Kidney capillary endothelial cell (primary cell): ENCODE measurements at places on chromosomes 7 and 10.

GRCh38 chr10:75042292-75042974, 69.0 kb upstream of the SAMD8 start:
- DNase-seq, result peak; percentile 73

DNA sequence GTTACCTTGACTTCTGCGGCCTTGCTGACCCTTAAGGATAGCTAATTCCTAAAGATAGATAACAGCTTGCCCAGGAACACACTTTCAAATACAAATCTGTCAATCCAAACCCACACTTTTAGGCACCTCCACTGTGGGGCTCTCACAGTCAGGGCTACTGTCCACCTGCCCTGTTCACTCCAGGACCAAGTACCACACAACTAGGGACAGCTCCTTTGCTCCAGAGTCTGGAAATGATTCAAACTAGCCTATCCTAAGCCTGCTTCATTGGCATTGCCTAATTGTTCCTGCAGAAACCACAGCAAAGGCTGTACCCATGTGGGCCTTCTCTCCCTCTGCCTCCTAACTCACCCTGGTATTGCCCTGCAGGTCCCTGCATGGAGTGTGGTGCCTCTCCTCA, 538.9 kb upstream of the IGFBP3 start:
- no peak for DNase-seq

DNA sequence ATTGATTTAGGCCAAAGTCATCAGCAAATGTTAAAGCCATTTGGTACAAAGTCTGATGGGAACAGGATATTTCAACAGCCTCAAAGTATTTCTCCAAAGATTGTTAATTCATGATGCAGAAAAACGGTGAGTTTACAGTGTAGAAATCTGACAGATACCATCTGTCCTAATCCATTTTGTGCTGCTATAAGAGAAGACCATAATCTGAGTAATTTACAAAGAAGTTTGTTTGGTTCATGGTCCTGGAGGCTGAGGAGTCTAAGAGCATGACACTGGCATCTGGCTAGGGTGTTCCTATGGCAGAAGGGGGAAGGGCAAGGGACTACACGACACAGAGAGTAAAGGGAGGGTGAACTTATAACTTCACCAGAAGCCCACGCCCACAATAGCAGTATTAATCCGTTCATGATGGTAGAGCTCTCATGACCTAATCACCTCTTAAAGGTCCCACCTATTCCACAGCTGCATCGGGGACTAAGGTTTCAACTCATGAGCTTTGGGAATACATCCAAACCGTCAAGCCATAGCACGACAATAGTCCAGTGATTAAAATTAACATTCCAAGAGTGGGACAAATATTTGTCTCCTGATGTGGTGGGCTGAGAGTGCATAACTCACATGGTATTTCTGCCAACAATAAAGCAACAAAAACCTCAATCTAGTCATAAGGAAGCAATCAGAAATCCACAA, 298.6 kb upstream of the AKR1E2 start:
- no peak for DNase-seq

DNA sequence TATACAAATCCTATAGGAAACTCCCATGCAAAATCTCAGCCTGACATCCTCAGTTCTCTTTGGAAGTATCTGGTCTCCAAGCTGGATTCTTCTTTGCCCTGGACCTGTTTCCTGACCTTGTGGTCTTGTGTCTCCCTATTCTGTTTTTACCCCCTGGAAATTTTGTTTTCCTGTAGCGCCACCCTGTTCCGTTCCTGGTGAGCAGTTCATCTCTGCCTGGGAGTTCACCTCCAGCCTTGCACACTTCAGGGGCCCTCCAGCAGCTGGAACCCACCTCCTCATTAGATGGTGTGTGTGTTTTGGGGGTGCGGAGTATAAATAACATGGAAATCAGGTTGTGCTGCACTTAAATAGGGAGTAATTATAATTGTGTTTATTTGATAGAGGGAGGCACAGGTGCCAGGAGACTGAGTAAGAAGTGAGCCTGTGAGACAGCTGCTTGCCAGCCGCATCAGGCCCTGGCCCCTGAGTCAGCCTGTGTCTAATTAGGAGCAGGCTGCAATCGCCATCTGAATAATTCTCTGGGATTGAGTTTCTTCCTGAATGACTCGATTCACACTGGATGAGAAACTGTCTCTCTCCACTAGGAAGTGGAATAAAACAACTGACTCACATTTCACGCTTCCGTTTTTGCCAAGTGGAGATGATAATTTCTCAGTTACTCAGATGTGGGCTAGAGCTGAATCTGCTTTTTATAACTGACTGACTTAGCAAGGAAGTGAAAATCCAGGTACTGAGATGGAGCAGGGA, 69.4 kb upstream of the HECTD2 start:
- peak; percentile 90 for DNase-seq

DNA sequence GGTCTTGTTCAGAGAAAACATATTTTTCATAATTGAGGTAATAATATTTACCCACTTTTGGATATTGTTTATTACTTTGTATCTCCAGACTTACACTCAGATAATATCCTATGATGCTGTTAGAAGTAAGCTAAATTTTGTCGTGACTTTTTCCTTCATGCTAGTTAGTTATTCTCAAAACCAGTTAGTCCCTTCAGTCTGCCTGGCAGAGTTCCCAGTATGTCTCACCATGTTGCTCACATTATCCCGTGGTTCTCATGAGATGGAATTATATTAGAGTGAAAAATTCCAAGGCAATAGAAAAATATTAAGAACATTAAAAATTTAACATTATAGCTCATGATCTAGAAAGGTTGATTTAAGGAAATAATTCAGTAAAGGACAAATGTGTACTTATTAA, 81.5 kb upstream of the SMIM30 start:
- no peak for DNase-seq

DNA sequence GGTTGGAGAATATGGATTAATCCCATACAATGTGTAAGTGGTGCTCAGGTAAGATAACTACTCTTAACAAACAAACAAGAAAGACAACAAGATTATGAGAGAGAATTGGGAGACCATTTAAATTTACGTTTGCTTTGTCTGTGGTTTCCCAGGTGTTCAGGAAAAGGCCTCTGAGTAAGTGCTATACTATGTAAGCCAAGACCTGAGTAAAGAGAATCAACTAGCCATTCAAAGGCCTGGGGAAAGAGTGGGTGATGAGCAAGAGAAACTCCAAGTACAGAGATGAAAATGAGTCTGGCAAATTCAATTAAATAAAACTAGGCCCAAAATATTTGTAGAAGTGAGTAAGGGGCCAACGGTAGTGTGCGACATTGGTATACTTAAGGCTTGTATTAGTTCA, 9.9 kb downstream of the CSTF2T start:
- no peak for DNase-seq

- DNase-seq, result no peak
These were observed 118.2 kb downstream of the SNX10 start for GRCh38 chr7:26409661-26410547.

DNA sequence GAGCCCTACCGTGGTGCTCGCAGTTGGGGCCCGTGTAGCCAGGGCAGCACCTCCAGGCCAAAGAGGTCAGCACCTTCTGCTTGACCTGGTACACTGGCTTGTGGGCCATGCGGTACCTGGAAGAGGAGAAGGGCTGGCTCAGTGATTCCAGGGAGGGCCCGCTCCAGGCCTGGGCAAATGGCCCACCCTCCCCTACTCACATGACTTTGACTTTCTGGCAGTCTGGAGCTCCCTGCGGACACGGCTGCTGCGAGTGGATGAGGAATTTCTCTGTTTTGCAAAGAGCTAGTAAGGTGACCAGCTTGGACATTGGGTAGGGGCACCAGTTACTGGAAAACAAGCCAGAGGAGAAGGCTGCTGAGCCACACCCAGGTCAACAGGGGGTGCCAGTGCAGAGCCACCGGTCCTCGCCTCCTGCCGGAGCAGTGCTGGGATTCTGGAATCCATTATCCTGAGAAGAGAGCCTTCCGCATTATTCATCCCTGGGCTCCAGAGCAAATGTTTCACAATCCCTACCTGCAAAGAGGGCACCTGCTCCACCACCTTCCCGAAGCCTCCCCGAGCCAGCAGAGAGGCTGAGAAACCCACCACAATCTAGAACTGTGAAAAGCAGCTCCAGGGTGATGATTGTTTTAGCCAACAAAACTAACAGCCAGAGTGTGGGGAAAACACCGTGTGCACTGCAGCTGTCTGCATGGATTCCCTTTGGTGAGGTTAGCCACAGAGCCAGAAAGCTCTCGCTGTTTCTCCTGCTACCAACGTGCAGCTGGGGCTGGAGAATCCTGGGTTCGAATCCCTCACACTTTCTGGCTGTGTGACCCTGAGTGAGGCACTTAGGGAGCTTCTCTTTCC, 11.8 kb downstream of the MMRN2 start:
- DNase-seq, result no peak

- no peak for DNase-seq
These were observed 8.3 kb upstream of the ARHGAP21 start for GRCh38 chr10:24731942-24732341.

GRCh38 chr10:113983552-113983951, 60.1 kb upstream of the ADRB1 start:
- no peak for DNase-seq

DNA sequence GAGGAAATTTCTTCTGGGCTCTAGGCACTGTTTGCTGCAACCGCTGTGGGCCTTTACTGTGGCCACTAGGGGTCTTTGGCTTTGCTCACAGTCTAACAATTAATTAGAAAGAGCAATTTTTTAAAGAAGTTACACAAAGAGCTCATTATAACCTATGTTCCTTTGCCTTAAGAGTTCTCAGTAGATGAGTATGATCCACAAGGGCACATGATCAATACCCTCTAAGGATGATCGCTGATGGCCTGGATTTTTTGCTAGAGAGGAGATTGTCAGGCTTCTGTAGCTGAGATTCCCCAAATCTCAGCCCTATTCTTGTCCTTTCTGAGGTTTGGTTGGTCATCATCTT, 80.8 kb upstream of the RHOBTB1 start:
- peak; percentile 26 for DNase-seq

DNA sequence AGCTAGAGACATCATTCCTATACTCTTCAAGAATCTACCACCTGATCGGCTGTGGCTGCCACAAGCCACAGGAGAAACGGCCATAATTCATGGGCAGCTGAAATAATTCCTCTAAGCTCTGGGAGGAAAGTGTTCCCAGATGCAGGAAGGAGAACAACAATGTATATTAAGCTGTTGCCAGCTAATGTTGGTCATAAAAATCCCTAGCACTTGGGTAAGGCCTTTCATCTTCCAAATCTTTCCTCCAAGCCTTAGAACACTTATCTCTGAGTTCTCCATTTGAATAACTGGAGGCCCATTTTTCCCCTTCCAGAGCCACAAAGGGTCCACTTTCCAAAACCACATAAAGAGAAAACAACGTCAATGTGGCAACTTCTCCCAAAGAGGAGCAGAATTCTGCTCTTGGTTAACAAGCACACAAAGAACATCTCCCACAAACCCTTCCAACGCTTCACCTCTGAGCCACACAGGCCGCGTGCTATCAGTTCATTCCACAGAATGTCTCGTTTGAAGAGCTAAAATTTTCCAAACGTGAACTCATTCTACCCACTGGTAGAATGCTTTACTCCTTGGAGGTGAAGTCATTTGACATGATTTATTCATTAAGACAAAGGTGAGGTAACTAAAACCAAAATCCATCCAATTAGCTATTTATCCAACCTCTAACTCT, 11.2 kb downstream of the KCNMA1 start:
- no peak for DNase-seq

- no peak for DNase-seq
These were observed 51.2 kb downstream of the PRKAG2 start for GRCh38 chr7:151825721-151826120.

DNA sequence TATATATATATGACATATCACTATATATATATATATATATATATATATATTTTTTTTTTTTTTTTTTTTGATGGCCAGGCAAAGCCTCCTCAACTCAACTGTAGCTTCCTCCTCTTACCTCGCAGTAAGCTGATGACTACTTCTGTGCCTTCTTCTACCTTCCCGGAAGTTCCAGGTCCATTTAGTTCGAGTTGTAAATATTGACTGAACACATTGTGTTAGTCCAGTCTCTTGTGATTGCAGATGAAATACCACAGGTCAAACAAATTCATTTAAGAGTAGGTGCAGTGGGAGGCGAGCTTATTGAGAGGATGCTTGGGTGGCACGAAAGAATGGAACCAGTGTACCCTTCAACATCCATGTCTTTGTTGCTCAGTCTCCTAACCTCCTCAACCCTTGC, 144.6 kb downstream of the ST7 start:
- DNase-seq, result no peak

DNA sequence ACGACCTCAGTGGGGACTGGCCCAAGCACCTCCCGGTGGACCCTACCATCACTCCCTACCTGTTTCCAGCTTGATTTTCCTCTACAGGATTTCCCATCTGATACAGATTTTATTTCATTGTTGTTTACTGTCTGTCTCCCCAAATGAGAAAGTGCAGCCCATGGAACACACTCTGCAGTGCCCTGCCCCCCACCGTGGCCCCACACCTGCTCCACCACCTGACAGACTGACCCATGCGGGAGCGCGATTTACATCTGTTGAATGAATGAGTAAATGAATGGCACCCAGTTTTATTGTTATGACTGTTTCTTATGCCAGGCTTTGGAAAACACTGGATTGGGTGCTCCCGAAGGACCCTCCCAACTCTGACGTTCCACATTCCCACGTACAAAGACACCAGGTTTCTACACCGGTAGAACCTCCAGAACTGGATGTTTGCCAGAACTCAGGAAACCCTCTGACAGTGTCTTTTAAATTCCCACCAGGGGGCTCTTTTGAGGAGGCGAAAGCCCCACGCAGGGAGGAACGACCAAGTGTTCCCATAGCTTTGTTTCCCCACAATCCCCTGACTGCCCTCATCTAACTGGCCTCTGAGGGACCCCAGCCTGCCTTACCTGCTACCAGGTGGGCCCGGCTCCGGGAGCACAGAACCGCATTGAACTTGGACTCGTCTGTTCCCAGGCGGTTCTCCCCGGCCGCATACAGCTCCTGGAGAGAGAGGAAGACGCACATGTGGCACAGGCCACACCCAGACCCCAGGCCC, 29.0 kb downstream of the PLAC9 start:
- no peak for DNase-seq

DNA sequence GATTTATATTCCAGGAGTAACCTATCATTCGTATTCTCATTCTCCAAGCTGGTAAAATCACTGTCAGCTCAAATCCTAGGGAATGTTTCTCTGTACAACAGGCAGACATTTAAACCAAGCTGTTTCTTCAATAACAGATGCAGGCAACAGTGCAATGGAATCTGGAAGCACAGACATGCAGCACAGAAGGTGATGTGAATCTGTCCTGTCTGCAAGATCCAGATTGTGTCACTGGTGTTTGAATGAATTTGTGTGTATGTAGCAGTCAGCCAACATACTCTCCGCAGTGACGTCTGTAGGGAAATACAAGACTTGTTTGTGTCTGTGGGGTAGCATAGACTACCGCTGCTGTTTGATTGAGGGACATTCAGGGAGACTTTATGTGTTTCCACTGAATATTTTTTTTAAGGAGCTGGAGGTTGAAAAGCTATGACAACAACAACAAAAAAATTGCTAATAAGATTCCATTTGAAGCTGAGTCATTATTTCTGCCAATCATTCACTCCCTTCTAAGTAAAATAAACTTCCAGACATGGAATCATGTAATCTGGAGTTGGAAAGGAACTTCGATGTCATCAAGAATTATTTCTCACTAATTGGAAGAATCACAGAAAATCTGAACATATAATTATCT, 122.9 kb upstream of the MYO3A start:
- DNase-seq, result no peak
